Gastrocnemius medialis (tissue), 4 donors: ENCODE measurements at places on chromosomes 6 and 20. TPM values are rescaled to one million over a fixed set of nuclear protein-coding genes. Genes with fewer than 3 reads are reported as not detected.

GRCh38 chr20:5349448-5349847 lies 32.7 kb upstream of the PROKR2 start:
- no peak for DNase-seq

DNA sequence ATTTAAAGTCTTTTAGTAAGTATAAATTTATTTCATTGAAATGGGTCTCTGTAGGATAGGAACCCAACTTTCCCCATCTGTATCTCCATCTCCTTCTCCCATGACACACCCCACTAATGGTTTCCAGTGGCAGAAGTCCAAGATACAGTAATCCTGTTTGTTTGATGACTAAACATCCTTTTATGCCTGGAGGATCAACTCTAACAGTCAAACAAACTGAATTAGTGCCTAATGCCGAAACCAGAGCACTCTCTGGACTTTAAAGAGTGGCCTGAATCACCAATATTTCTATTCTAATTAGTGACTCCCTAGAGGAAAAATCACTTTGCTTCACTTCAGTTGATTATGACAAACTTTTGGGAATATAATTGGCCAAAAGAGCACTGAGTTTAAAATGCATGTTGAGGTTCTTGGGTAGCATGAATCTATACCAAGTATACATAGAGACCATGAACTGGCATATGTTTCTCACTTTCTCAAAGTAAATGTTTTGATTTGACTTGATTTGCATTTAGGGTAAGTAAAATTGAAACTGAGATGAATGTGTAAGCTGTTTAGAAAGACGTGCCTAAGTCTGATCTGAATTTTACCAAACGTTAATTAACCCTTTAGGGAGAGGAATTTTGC lies 776.4 kb upstream of the NRSN1 start:
- DNase-seq, result no peak

- no peak for DNase-seq
These were observed 133.5 kb upstream of the TMEM170B start for GRCh38 chr6:11404081-11404480.

- peak; percentile 14 for DNase-seq
These were observed 202.8 kb upstream of the CITED2 start for GRCh38 chr6:139577124-139577762.

GRCh38 chr6:149425224-149425623 lies 25.2 kb downstream of the SUMO4 start:
- no peak for DNase-seq

The LRRC1 gene
- 8.5 TPM for total RNA-seq

GRCh38 chr6:107244082-107244741 lies 128.9 kb upstream of the BEND3 start:
- no peak for DNase-seq

GRCh38 chr6:112439010-112439409 lies 91.9 kb downstream of the RFPL4B start:
- DNase-seq, result no peak

The PHACTR2 gene
- total RNA-seq, result 25.4 TPM

GRCh38 chr20:10946124-10946880 lies 272.5 kb upstream of the JAG1 start:
- no peak for DNase-seq

DNA sequence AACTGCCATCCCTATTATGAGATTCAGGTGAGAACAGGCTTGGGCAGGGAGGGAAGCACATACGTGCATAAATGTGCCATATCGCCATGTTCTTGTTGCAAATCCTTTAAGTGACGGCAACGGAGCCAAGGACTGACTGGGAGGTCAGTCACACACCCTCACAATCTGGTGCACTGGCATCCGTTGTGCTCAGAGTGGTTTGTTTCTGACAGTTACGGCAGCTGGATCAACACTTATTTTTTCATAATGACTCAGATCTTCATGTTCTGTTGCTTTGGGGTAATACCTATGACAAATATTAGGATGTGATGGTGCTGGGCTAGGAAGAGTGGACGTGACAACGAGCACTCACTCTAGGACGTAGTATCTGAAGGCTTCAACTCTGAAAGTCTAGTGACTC lies 56.2 kb upstream of the PREP start:
- no peak for DNase-seq

The PAK5 gene
- not detected for total RNA-seq

GRCh38 chr20:49919009-49919408 lies 3.7 kb upstream of the SPATA2 start:
- no peak for DNase-seq

DNA sequence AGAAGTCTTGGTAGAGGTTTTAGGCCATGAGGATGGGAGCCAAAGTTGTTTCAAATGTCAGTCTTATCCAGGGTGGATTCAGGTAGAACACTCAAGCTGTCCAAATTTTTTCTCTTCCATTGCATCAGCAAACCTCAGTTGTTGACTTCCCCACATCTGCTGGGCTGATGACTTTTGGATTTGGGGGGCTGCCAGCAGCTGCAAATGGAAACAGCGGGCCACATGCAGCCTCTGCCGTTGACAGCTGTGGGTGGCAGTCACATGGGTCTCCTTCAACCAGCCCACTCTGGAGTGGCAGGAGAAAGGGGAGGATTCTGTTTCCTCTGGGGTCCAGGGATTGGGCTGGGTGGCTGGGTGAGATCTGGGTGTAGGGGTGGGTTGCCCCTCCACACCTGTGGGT lies 5.8 kb upstream of the MLN start:
- no peak for DNase-seq

The PI3 gene
- 1.4 TPM for total RNA-seq

The AGER gene
- not detected for total RNA-seq

DNA sequence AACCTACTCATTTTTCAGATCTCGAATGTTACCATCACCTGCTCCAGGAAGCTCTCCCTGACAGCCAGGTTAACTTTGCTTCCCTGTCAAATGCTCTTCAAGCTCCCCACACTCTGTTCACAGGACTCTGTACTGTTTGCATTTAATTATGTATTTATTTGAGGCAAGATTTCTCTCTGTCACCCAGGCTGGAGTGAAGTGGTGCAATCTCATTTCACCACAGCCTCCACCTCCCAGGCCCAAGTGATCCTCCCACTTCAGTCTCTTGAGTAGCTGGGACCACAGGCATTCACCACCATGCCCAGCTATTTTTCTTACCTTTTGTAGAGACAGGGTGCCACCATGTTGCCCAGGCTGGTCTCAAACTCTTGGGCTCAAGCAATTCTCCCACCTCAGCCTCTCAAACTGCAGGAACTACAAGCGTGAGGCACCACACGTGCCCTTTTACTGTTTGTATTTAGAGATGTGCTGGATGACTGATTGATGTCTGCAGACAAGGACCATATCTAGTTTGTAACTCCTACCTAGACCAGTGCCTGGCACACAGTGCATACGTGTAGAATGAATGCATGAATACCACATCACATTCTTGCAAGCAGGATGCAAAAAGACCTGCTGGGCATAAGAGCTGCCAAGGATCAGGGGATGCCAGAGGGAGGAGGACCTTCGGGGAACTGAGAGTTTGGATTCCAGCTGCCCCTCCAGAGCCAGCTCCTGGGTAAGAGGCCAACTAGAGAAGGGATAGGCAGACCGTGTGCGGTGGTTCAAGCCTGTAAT lies 15.6 kb upstream of the CBFA2T2 start:
- no peak for DNase-seq

- no peak for DNase-seq
These were observed 81.7 kb downstream of the TOX2 start for GRCh38 chr20:43996240-43996930.

- DNase-seq, result peak; percentile 78
These were observed 23.1 kb downstream of the PSMG4 start for GRCh38 chr6:3281631-3282475.

GRCh38 chr6:75673884-75674283 lies 72.2 kb downstream of the SENP6 start:
- DNase-seq, result no peak

The HTR1B gene
- not detected for total RNA-seq

DNA sequence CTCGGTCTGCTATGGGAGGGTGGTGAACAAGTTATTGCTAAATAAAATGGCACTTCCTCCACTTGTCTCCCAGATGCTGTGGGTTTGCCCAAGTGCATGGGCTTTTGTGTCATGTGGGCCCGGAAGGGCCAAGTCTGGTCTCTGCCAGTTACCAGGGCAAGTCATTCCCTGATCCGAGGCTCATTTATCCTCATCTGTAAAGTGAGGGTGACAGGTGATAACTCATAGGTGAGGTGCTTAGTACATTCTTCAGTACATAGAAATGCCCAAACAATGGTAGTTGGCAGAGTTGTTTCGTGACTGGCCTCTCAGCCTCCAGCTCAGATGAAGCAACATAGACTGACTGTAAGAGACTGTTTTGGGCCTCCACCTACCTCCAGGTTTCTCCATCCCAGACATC lies 2.0 kb upstream of the MUCL3 start:
- no peak for DNase-seq

DNA sequence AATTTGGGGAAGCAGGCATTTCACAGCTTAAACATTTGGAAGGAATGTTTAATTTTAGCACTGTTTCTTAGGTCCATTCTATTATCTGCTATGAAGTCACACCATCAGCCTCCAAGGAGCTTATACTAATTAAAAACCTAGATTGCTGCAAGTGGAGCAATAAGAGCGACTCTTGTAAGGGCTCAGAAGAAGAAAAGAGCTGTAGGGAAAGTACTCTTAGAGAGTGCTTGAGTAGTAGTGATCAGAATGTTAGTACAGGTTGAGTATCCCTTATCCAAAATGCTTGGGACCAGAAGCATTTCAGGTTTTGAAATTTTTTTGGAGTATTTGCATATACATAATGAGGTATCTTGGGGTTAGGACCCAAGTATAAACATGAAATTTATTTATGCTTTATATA lies 285.3 kb downstream of the UBE3D start:
- DNase-seq, result no peak

The C4B gene
- total RNA-seq, result 2.6 TPM

DNA sequence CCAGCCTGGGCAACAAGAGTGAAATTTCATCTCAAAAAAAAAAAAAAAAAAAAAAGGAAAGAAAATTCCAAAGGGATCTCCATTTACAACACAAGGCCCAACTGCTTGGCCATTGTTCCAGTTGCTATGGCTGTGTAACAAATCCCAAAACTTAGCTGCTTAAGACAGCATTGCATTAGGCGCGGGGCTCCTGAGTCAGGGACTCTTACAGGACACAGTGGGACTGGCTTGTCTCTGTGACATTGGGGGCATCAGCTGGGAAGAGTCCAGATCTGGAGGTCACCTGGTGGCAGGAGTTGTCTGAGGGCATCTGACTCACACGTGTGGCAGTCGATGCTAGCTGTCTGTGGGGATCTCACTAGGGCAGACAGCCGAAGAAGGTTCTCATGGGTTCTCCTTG lies 35.6 kb downstream of the TTLL9 start:
- no peak for DNase-seq

GRCh38 chr6:2179950-2180349 lies 65.5 kb downstream of the GMDS start:
- no peak for DNase-seq

DNA sequence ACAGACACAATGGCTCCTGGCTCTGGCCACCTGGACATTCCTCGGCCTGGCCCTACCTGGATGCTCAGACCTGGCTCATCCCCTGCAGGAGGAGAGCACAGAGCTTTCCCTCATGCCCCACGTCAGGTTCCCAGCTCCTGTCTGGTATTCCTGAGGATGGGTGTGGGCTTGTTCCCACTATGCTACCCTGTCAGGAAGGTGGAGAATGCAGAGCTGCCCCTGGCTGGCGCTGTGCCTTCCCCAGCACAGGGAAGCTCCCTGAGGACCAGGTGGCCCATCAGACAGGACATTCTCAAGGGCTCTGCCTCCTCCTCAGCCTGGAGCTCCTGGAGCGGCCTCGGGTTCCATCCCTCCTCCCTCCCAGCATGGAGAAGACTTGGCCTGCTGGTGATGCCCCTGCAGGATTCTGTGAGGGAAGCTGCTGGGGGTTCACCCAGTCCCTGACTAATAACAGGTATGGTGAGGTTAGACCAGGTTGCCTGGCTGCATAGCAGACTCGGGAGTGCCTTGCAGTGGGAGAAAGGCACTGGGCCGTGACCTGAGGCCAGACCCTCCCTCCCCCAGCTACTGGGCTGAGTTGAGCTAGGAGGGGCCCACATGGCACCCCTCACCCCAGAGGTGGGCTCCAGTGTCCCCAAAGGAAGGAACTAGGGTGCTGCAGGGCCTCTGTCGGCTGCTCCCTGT lies 156.0 kb upstream of the MLN start:
- no peak for DNase-seq

DNA sequence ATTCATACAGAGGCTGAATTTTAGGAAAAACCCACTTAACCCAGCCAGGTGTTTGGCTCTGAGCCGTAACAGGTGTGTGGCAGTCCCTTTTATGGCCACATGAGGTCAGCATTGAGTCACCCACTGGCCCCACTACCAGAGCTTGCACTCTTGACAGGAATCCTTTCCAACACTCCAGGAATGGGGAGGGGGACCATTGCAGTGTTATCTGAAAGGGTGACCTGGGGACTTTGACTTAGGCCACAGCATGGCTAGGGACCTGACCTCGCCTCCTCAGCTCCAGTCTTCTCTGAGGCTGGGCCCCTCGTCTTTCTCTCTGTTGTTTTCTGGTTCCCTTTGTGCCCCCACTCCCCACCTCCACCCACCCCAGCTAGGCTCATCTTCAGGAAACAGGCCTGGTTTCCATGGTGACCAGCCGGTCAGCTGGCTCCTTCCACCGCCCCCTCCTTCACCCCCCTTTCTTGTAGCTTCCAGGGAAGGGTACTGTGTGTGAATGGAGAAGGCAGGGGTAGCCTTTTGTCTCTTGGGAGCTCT lies 2.1 kb upstream of the TMEM151B start:
- no peak for DNase-seq

- DNase-seq, result no peak
These were observed 733 bp downstream of the ZBTB22 start for GRCh38 chr6:33316603-33317418.
